ENCODE measurements at places on chromosomes 13 and 19.

DNA sequence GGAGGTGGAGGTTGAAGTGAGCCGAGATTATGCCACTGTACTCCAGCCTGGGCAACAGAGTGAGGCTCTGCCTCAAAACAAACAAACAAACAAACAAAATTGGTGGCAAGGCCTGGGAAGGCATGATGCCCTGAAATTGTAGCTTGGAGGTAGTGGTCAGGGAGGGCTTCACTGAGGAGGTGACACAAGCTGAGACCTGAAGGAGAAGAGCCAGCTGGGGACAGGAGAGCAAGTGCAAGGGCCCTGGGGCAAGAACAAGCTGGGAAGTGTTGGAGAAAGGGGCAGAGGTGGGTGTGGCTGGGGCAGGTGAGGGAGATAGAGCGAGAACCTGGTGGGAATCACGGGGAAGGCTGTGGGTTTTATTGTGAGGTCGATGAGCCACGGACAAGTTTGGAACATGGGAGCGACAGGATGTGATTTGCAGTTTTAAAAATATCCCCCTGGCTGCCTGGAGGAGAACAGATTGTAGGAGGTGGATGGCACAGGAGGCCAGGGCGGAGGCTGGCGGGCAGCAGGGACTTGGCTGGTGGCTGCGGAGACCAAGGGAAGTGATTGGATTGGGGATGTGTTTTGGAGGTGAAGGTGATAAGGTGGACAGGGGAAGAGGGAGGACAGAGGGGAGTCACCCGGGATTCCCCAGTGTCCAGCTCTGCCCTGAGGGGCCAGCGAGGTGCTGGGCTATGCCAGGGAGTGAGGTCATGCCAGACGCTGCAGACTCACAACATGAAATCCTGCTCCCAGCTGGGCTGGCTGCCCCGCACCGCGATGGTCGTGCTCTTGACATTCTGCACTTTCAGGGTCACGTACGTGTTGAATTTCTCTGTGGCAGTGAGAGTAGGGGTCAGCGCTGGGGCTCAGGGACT, 14.0 kb downstream of the UNC13A start:
- DNase-seq = no peak

DNA sequence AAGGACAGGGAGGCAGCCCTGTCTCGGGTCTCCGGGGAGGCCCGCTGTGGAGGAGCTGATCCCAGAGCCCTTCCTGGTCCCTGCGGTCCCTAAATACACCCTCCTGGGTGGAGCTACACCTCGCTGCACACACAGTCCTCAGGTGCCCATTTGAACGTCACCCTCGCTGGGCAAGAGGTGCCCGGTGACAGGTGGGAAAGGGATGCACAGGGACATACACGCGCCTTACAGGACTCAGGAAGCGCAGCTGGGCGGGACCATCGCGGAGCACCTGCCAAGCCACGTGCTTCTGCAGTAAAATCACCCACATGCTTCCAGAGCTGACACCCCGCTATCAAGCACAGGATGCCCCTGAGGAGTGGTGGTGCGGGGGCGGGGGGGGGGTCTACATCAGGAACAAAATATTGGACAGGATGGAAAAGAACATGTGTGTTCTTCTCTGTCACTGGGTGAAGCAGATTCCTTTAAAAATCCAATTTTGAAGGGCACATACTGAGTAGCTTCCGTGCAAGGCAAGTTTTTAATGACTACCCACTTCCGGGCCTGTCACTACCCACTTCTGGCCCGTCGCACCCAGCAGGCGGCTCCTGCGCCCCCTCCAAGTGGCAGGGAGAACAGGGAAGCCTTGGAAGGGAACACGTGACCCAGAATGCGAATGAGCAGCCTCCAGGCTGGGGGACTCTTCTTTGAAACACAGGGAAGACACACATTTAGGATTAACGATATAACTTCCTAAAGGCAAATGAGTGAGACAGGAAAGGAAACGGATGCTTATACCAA, 78.9 kb downstream of the COL4A1 start:
- DNase-seq = no peak

GRCh38 chr13:30802501-30802900, 67.2 kb downstream of the ALOX5AP start:
- DNase-seq = no peak

- no peak for DNase-seq
These were observed 659.0 kb downstream of the SLITRK6 start for GRCh38 chr13:85140192-85140591.

GRCh38 chr19:34664870-34665269, 12.1 kb downstream of the SCGB2B2 start:
- no peak for DNase-seq

DNA sequence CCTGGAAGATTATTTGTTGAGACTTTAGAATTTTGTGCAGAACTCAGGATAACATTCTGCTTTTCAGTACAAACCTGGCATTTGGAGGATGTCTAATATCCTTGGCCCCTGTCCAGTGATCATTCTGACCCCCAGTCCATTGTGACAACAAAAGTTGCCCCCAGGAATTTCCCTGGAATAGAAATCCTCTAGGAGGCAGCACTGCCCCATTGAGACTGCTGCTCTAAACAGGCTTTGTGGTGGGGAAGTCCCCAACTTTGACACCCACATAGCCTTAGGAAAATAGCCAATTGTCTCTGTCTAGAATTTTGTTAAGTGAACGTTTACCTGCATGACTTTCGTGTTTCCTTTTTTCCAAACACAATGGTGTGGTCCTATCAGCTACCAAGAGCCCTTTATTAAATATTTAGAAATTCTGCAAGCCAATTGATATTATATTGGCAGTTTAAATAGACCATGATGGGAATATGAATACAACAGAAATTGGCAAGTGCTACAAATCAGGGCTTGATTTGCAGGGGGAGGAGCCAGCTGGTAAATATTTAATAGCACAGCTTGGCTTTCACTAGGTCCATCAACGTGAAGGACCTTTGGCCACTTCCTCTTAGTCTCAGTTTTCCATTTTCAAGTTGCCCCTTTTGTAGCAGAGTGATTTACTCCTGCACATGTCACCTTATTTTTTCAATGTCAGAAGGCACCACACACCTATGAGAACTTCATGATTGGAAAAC, 451.7 kb downstream of the EFNB2 start:
- no peak for DNase-seq

DNA sequence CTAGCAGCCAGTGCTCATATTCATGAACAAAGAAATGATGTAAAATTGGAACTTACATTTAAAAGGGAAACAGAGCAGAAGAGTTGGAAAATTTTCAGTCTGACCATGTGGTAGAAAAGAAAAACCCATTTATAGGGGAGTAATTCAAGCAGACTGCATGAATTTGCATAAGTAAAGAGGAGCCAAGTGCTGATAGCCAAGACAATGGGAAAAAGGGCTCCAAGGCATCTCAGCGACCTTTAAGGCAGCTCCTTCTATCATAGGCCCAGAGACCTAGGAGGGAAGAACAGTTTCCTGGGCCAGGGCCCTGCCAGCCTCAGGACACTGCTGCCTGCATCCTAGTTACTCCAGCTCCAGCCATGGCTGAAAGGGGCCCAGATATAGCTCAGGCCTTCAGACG, 7.5 kb downstream of the DNAJC3 start:
- no peak for DNase-seq

DNA sequence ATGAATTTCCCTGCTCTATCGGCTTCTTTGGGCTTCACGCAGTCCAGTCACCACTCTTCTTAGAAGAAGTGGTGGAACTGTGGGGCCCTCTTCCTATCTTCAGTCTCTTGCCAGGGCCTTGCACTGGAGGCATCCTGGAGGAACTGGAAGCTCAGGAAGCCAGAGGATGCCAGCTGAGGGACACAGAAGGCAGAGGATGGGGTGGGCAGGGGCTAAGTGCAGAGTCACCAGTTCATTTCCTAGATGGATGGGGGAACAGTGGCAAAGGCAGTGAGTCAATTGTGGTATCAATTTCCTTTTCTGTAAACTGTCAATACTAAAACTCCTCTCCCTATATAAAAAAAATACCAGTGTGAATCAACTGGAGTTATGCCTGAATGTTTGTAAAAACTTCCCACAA, 419.7 kb downstream of the KLF12 start:
- no peak for DNase-seq

GRCh38 chr13:34417896-34418295, 524.2 kb upstream of the NBEA start:
- no peak for DNase-seq

GRCh38 chr19:13207846-13208671, 57.8 kb downstream of the IER2 start:
- peak; percentile 36 for DNase-seq

GRCh38 chr13:78376822-78377221, 226.5 kb downstream of the POU4F1 start:
- DNase-seq = no peak

DNA sequence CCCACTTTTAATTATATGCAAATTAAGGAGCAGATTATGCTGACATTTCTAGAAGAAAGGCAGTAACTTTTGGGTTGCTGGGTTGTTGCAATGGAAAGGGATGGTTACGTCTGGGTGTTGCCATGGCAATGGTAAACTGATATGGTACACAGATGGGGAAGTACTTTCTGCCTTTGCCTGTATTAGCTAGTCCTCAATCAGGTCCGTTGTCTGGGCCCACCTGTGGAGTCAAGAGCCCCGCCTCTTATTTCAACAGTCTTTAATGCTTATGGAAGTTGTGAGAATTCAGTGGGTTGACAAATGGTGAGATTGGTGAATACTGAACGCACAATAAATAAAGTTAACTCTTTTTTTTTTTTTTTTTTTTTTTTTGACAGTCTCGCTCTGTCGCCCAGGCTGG, 30.6 kb upstream of the DPP9 start:
- DNase-seq = no peak

DNA sequence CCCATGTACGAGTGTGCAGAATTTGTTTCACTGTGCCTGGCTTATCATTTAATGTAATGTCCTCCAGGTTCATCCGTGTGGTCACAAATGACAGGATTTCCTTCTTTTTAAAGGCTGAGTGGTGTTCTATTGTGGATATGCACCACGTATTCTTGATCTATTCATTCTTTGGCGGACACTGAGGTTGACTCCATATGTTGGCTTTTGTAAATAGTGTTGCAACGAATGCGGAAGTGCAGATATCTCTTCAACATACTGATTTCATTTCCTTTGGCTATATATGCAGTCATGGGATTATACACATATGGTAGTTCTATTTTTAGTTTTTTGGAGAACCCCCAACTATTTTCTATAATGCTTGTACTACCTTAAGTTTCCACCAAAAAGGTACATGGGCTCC, 13.0 kb downstream of the OR7A5 start:
- no peak for DNase-seq

- DNase-seq = no peak
These were observed 43.4 kb upstream of the MED4 start for GRCh38 chr13:48138270-48138669.

DNA sequence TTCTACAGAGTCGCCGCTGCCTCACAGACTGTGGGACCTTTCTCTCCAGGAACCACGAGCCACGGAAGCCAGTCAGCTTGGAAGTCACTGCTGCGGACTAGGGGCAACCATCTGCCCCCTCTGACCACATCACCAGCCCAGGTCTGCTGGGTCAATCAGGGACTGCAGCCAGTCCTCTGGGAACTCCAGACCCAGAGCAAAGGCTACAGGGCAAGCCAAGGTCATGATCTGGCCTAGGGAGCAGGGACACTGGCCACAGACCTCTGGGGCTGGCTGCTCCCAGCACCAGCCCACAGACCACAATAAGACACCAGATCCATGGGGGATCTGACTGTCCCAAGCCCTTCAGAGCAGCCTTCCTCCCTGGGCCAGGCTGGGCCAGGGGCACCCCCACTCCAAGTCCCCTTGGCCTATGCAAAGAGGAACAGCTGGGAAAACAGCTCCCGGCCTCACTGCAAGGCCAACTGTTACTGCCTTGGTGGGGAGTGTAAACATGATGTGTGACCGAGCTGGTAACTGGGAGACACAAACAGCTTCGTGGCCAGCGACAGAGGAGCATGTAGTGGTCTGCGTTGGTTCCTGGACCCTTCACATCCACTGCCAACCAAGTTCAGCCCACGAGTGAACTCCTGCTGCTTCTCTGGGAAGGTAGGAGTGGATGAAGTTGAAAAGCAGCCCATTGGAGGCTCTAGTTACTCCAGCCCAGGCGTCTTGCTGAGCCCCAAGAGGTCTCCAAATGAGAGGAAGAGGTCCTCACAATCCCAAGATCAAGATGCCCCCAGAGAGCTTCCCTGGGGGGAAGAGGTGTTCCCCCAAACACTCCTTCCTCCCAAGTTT, 1.5 kb downstream of the AKT2 start:
- no peak for DNase-seq

GRCh38 chr13:41054919-41055619, 6.2 kb upstream of the WBP4 start:
- DNase-seq = no peak

DNA sequence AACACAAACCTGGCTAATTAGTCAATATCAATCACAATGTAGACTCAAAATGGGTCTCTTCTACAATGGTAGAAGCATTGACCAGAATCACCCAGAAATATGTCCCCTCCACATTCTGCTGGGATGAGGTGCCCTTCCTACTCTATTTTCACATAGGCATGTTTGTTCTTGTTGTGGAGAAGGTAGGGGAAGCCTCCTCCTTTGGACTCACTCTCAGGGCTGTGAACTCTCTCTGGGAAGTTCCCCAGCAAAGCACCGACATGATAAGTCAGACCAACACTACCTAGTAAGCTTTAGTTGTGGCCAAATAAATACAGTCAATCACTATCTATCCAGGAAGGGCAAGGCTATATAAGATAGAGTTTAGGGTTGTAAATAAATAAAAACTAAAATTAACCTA, 194.5 kb upstream of the UBL3 start:
- DNase-seq = no peak

DNA sequence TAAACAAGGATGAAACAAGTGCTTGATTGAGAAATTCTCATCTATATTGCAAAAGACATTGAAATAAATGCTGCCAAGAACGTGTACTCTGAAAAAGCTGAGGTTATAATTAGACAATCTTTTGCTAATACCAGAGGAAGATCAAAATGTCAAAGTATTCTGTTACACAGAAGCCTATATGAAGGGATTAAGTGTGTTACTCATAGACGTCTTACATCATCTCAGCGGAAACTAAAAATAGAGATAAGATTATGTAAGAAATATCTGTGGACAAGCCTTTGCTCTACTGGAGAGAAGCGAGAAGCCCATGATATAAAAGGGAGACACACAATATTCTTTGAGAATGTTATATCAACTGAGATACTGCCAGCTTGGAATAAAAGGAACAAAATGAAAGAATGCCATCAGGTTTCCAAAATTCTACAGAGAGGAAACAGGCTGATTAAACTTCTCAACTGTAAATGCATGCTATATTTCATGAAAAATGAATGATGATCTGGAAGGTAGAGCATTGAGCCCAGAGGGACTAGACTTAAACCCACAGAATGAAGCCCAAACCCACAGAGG, 699.0 kb downstream of the GPC5 start:
- no peak for DNase-seq

- DNase-seq = no peak
These were observed 388.2 kb downstream of the GPC6 start for GRCh38 chr13:93614776-93615175.
